GM23248 (cell line): ENCODE measurements at places on chromosomes 2 and 18. TPM values are rescaled to one million over a fixed set of nuclear protein-coding genes. Genes with fewer than 3 reads are reported as not detected.
A peak's percentile ranks its signal among the peaks of the same experiment; 100 is the strongest.

Gene PID1
- total RNA-seq: 4.9 and 5.9 TPM in 2 replicates

Gene STRN
- 12.1 and 12.8 TPM in 2 replicates for total RNA-seq

Gene GKN2
- not detected in 2 replicates for total RNA-seq

GRCh38 chr18:33670029-33670428 is 92.0 kb downstream of the ASXL3 start:
- H3K36me3 ChIP-seq: no peaks in the 10 kb centered on the region
- DNase-seq: no peak
- H3K27ac ChIP-seq: no peak overlapping the region

DNA sequence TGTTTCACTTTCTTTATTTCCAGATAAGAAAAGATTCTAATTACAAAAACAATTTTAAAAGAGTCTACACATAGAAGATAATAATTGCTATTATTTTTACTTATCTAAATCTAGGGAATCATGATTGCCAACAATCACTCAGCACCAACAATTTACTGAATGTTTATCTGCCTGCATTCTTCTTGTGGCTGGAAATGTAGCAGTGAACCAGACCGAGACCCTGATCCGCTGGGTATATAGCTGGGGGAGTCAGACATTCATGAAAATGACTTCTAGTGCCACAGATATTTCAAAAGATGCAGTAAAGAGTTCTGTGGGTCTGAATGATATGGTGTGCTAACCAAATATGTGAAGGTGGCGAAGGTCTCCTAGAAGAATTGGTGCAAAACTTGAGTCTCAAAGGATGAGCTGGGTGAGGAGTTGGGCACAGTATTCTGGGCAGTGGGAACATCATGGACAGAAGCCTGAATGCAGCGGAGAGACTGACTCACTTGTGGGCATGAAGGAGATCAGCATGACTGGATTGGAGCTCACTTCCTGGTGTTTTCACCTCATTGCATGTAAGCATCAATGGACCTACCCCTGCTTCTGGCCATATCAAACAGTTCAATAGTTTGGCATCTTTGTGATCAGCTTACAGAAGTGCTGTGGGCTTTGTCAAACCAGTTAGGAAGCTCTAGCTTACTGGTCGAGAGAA is 26.1 kb upstream of the FN1 start:
- H3K4me3 ChIP-seq: no peak overlapping the region
- H3K36me3 ChIP-seq: no peaks in the 10 kb centered on the region
- peak; percentile 77 for DNase-seq
- peak overlapping the region; percentile 91 for H3K27ac ChIP-seq

GRCh38 chr2:12612671-12613070 is 104.1 kb upstream of the TRIB2 start:
- H3K4me3 ChIP-seq: no peak overlapping the region
- no peaks in the 10 kb centered on the region for H3K27me3 ChIP-seq
- H3K36me3 ChIP-seq: no peaks in the 10 kb centered on the region
- H3K27ac ChIP-seq: no peak overlapping the region
- DNase-seq: no peak

- no peak within 1 kb of the TSS for H3K27ac ChIP-seq
- H3K36me3 ChIP-seq: no peaks in the 10 kb centered on the region
- peak within 1 kb of the TSS; percentile 75 for H3K4me3 ChIP-seq
Observed at GRCh38 chr2:27494944-27495554, at the start of gene FNDC4. Gene FNDC4, minus strand, starts transcription at chr2:27495200. Its CDS starts 521 bp downstream, at chr2:27494679.

DNA sequence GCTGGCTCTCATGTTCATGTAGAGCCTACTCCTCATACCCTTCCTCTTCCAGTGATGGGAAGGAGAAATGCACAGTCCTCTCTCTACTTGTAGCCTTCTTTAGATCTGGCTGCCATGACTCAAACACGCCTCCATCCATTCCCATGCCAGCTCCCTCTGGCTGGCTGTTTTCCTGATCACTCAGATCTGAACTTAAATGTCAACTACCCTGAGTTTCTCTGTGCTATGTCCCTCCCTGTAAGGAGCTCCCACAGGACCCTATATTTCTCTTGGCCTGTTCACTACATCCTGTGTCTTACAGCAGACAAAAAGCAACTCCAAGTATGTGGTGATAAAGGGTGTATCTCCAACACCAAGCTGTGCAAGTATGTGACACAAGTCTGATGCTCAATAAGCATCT is 152.4 kb downstream of the TCF4 start:
- H3K27ac ChIP-seq: no peak overlapping the region
- peaks cover 11% of the 10 kb centered on the region for H3K4me1 ChIP-seq
- H3K36me3 ChIP-seq: no peaks in the 10 kb centered on the region

DNA sequence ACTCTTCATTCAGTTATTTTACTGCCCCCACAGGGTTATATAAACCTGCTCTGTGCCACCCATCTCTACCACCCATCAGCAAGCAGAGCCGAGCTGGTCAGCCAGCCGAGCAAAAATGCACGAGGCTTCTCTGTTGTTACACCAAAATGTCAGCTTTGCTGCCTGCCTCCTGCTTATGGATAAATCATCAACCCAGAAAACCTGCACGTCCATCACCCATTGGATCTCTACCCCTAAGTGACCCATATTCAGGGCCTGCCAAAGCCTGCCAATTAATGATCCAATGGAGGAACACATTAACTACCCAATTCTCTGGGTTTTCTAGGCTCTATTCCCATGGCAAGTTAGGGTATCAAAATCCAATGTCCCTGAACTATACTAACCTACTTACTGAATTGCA is 365.5 kb upstream of the ACVR2A start:
- H3K27ac ChIP-seq: no peak overlapping the region
- H3K4me3 ChIP-seq: no peak overlapping the region
- H3K36me3 ChIP-seq: no peaks in the 10 kb centered on the region
- no peak for DNase-seq
- H3K4me1 ChIP-seq: peaks cover 19% of the 10 kb centered on the region

GRCh38 chr2:81276595-81276994 is 972.0 kb upstream of the LRRTM1 start:
- no peaks in the 10 kb centered on the region for H3K4me1 ChIP-seq
- no peak for DNase-seq
- no peaks in the 10 kb centered on the region for H3K27me3 ChIP-seq
- H3K4me3 ChIP-seq: no peak overlapping the region

DNA sequence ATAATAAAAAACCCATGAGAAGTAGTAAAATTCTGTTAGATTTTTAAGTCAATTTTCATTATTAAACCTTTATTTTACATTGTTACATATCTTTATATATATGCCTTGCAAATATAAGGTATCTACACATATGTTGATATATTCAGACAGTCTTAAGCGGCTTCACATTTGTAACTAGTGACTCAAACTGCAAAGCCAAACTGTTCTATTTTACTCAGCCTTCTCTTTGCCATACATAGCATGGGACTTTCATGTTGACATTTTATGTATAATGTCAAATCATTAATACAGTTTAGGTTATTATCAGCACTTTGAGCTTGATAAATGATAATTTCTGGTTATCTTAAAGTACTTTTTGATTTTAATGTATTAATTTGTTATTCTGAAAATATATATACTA is 125.0 kb upstream of the WDSUB1 start:
- no peak overlapping the region for H3K27ac ChIP-seq
- H3K4me1 ChIP-seq: no peaks in the 10 kb centered on the region
- DNase-seq: no peak
- no peak overlapping the region for H3K4me3 ChIP-seq
- no peaks in the 10 kb centered on the region for H3K27me3 ChIP-seq

DNA sequence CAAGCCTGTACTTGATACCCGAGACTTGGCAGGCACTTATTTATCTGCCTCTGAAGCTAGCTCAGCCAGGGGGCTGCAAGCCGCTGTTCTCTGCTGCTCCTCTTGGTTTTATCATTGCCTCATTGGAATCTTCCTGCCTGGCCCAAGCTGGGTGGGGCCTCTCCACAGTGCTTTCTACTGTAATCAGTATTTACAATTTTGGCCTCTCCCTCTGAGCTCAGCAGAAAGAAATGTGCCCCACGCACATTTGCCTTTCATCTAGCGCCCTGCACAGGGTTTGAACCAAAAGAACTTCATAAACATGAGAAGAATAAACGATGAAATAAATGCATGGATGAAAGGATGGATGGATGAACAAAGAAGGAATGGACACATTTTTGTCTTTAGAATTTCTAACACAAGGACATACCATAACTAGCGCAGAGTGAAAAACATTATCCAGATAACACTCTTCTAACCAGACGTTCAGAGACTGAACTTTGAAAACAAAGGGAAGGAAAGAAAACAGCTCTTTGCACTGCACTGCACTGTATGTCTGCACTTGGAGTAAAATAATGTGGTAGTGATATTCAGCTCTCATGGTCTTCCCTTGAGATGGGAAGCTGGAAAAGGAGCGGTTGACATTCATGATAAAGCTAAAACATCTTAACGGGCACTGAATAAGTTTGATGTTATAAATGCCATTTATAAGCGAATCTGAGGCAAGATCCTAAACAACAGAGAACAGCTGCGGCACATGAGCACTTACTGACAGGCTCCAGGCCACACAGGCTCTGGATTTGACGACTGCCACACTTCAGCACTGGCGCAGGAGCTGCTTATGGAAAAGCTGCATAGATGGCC is 86.8 kb upstream of the SP3 start:
- H3K4me3 ChIP-seq: no peak overlapping the region; the same call in 1 of the 2 replicates
- H3K36me3 ChIP-seq: no peaks in the 10 kb centered on the region
- H3K27ac ChIP-seq: no peak overlapping the region
- H3K4me1 ChIP-seq: peaks cover 12% of the 10 kb centered on the region
- no peaks in the 10 kb centered on the region for H3K27me3 ChIP-seq

GRCh38 chr2:70304498-70304897 is 2.6 kb upstream of the FAM136A start:
- H3K27me3 ChIP-seq: no peaks in the 10 kb centered on the region
- no peak overlapping the region for H3K4me3 ChIP-seq
- no peak for DNase-seq
- H3K36me3 ChIP-seq: no peaks in the 10 kb centered on the region

DNA sequence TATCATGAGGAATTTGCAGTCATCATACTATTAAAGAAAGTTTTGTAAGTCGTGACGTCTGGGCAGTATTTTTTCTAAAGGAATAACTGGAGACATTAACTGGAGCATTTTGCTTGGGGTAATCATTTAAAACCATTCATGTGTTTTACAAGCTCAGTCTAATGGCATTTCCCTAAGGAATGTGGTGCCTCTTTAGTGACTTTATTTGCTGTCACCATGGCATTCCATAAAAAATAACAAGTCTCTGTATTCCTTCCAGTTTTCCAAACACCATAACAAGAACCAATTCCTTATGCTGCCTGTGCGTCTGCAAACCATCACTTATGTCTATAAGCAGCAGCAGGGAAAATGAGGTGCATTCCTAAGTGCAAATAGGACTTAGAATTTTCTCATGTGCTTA is 82.8 kb downstream of the EPB41L3 start:
- peaks cover 10% of the 10 kb centered on the region for H3K4me1 ChIP-seq
- DNase-seq: peak; percentile 12
- H3K27me3 ChIP-seq: no peaks in the 10 kb centered on the region
- no peak overlapping the region for H3K4me3 ChIP-seq

DNA sequence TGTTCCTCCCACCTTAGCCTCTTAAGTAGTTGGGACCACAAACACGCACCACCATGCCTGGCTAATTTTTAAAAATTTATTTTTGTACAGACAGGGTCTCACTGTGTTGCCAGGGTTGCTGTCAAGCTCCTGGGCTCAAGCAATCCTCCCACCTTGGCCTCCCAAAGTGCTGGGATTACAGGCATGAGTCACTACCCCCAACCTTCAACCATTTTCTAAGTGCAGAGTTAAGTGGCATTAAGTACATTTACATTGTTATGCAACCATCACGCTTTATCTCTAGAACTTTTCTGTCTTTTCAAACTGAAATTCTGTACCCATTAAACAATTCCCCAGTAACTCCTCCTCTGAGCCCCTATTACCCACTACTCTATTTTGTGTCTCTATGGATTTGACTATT is 45.9 kb upstream of the AFF3 start:
- H3K36me3 ChIP-seq: no peaks in the 10 kb centered on the region
- DNase-seq: no peak
- H3K4me3 ChIP-seq: no peak overlapping the region
- H3K27me3 ChIP-seq: no peaks in the 10 kb centered on the region
- no peaks in the 10 kb centered on the region for H3K4me1 ChIP-seq

DNA sequence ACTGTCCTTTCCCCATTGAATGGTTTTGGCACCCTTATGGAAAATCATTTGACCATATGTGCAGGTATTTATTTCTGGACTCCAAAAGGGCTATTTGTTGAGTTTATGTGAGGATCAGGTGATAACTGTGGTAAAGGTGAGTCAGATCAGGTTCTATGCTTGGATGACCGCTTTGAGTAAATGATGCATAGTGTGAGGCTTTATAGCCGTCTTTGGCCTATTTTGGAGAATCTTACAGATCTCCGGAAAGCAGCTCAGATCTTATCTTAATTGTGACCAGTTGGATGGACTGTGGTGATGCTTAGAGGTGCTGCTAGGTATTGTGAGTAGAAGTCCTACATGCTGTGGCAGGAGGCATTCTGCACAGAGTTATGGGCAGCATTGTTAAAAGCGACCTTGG is 126.2 kb downstream of the METTL8 start:
- no peaks in the 10 kb centered on the region for H3K36me3 ChIP-seq
- no peak for DNase-seq
- H3K4me3 ChIP-seq: no peak overlapping the region
- H3K27me3 ChIP-seq: no peaks in the 10 kb centered on the region
- H3K4me1 ChIP-seq: no peaks in the 10 kb centered on the region
- H3K27ac ChIP-seq: no peak overlapping the region

DNA sequence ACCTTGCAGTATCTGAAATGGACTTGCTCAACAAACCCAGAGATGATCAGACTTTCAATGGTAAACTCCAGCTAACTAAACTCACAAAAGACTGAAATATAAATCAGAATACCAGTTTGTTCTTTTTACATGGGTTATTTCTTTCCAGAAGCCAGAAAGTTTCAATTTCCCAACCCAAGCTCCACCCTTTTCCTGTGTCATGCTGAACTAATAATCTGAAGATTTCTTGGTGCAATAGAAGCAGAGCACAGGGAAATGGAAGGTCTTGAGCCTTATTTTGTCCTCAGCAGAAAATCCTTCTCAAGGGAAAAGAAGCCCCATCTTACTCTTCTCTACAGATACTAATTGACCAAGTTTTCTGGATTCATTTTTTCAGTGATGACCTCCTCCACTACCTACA is 93.3 kb upstream of the PAPOLG start:
- no peak overlapping the region for H3K4me3 ChIP-seq
- no peaks in the 10 kb centered on the region for H3K36me3 ChIP-seq
- H3K27ac ChIP-seq: no peak overlapping the region
- no peaks in the 10 kb centered on the region for H3K4me1 ChIP-seq

GRCh38 chr2:84442888-84443287 is 16.2 kb downstream of the SUCLG1 start:
- no peaks in the 10 kb centered on the region for H3K4me1 ChIP-seq
- H3K4me3 ChIP-seq: no peak overlapping the region
- peaks cover 35% of the 10 kb centered on the region for H3K36me3 ChIP-seq
- H3K27ac ChIP-seq: no peak overlapping the region
- no peak for DNase-seq
- no peaks in the 10 kb centered on the region for H3K27me3 ChIP-seq

GRCh38 chr2:222248256-222248655 is 50.5 kb downstream of the PAX3 start:
- no peak overlapping the region for H3K27ac ChIP-seq
- no peak for DNase-seq
- H3K4me1 ChIP-seq: no peaks in the 10 kb centered on the region
- no peaks in the 10 kb centered on the region; the same call in 1 of the 2 replicates for H3K27me3 ChIP-seq
- H3K4me3 ChIP-seq: no peak overlapping the region
